ENCODE measurements at places on chromosomes 11 and 22.

DNA sequence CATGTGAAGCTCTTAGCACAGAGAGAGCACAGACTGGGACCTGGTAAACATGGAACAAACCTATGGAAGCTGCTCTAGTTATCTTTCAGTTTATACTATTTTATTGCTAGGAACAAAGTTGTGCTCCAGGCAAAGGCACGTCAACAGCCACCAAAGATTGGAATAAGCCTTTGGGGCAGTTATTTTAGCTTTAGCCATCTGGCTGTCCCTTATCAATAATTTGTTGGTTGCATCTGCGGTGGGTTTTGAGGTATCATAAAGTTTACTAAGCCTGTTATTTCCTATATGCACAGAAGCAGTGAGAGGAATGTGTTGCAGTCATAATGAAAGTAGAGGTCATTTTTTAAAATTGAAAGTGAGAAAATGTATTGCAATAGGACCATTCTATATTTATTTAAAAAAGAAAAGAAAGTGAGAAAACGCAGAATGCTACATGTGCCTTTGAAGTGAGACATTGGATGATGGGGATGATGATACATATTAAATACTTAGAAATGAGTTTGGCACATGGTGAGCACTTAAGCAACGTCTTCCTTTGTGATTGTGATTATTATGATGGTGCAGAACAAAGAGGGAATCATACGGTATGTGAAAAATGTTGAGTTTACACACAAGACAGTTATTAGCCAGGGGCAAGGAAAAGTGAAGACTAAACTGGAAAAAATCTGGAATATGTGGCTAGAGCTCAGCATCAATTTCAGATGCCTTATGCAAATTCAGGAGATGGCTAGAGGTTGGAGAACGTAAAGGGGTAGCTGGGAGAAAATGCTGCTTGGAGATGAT, 58.3 kb downstream of the PRR5L start:
- no peak for DNase-seq

- DNase-seq, result no peak
Observed at GRCh38 chr11:46711303-46711702, 7.7 kb upstream of the F2 start.

- DNase-seq, result no peak
Observed at GRCh38 chr11:44193856-44194255, 98.4 kb downstream of the EXT2 start.

GRCh38 chr11:114725623-114726022, 47.3 kb downstream of the NXPE2 start:
- no peak for DNase-seq

- DNase-seq, result peak; percentile 3
Observed at GRCh38 chr11:121814962-121815361, 301.1 kb downstream of the BLID start.

GRCh38 chr11:65764434-65764833, 16.3 kb downstream of the AP5B1 start:
- DNase-seq, result no peak

DNA sequence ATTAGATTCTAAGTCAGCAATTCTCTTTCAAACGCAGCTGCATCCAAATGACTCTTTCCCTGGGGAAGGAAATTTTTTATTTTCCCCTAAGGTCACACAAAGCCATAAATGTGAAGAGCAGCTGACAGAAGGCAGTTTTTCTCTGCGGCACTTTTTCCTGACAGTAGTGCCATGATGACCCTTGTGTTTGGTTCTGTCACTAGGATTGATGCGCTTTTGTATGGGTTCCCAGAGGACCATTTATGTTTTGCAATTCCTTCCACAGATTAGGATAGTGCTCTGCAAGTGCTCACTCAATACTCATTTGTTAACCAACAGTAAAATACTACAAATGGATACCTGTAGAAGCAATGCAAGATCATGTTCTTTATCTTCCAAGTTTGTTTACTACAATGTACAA, 359.6 kb upstream of the CTSC start:
- DNase-seq, result no peak

DNA sequence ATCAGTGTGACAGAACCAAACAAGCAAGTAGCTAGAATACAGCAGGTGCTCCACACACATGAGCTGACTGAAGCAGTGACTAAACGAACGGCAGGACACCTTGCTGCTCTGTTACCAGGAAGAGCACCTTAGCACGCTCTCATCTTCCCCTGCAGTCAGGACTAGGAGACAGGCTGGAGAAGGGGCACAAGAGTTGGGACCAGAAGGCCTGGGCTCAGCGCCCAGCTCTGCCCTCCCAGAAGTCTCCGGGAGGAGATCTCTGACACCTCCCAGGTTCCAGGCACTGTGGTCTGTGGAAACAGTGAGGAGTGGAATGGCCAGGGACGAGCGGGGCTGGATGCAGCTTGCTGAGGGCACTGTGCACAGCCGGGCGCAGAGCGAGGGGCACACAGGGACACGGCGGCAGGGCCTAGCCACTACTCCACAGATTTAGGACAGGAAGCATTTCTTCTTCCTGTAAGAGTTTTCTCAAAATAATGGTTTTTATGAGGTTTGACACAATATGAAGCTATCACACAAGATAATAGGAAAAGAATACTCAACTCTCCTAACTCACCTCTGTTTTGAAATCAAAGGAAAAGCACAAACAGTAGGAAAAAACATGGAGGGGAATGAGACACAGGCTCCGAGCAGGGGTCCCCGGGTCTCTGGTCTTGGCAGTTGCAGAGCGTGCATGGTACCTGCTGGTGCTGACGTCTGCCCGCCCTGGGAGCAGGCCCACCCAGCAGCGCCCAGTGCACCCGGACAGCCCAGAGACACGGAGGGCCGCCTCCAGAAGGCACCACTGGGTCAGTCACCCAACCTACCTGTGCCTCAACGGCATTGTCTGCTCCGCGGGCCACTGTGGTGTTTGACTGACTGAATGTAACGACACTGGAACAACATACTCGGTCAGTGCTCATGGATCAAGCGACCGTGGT, 67.6 kb downstream of the NCAPD3 start:
- no peak for DNase-seq

DNA sequence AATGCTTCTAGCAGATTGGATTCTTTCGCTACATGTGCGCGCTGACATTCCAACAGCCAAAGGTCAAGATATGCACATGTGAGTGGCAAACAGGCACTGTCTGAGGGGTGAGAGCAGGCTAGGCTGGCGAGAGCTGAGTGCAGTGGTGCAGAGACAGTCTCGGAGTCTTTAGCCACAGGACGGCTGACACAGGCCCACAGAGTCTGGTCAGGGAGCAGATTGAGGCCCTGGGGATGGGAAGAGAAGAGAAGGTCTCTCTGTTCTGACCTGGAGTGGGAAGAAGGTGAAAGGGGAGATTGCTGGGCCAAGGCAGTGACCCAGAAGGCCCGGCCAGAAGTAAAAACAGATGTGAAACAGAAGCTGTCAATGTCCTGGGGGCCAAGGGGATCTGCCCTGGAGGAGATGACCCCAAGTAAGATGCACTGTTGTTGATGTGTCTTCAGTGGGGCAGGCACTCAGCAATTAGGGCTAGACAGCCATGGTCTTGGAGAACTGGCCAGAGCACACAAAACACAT, 197.8 kb downstream of the ETS1 start:
- DNase-seq, result no peak

DNA sequence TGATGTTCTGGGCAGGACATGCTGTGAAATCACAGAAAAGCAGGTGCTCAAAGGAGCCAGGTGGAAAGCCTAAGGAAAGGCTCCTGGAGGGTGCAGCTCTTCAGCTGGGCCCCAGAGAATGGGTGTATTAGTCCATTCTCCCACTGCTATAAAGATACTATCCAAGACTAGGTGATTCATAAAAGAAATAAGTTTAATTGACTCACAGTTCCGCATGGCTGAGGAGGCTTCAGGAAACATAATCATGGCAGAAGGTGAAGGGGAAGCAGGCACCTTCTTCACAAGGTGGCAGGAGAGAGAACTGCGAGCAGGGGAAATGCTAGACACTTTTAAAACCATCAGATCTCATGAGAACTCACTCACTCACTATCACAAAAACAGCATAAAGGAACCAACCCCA, 43.1 kb upstream of the DEUP1 start:
- no peak for DNase-seq

GRCh38 chr11:77126861-77127234, 1.2 kb upstream of the MYO7A start:
- no peak for DNase-seq

- DNase-seq, result no peak
Observed at GRCh38 chr22:26342745-26343410, 86.2 kb upstream of the ASPHD2 start.

- no peak for DNase-seq
Observed at GRCh38 chr11:131914361-131914774, 544.0 kb downstream of the NTM start.

DNA sequence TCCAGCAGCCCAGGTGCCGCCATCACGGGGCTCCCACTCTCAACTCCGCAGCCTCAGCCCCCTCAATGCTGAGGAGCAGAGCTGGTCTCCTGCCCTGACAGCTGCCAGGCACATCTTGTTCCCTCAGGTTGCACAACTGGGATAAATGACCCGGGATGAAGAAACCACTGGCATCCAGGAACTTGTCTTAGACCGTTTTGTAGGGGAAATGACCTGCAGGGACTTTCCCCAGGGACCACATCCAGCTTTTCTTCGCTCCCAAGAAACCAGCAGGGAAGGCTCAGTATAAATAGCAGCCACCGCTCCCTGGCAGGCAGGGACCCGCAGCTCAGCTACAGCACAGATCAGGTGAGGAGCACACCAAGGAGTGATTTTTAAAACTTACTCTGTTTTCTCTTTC, at the start of gene SAA1:
Gene SAA1, plus strand, starts transcription at position 316 of the 400 bp plus-strand sequence. CDS start 624 bp downstream, outside the sequence.
- no peak for DNase-seq

- no peak for DNase-seq
Observed at GRCh38 chr11:73838443-73839122, 38.1 kb downstream of the COA4 start.

- DNase-seq, result no peak
Observed at GRCh38 chr22:47370448-47371262, 608.2 kb downstream of the TBC1D22A start.

DNA sequence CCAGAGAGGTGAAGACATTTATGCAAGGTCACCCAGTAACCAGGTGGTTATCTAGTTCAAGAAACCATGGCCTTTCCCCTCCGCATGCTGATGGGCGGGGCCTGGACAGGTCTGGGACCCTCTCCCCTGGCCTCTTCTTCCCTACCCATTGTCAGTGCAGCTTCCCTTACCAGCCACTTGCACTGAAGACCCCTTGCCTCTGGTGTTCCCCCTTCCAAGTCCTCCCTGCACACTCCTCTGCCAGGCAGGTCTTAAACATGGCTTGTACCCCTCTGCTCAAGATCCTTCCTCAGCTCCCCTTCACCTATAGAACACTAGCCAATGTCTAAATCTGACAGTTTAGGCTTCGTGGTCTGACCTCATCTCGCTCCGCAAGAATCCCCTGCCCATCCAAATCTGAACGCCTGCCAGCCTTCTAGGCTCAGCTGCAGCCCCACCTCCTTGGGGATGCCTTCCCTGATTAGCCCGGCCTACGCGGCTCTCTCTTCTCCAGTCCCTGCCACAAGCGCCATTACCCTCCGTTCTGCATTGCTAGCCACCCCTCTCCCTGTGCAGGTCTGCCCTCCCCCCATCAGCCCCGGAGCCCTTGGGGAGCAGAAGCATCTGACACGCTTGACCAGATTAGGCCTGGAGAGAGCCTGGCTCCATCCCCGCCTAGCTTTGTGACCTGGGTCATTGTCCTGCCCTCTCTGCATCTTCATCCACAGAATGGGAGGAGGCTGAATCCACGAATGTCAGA, 213.8 kb downstream of the DSCAML1 start:
- no peak for DNase-seq

Data from LoVo (cell line).